Purkinje cell (primary cell): ENCODE measurements at places on chromosomes 2 and 18. TPM values are rescaled to one million over a fixed set of nuclear protein-coding genes. Genes with fewer than 3 reads are reported as not detected.

Gene SERPINB13
- not detected in 2 replicates for polyA plus RNA-seq

Gene PLCD4
- polyA plus RNA-seq, result 12.3 and 13.9 TPM in 2 replicates

Gene EFHD1
- polyA plus RNA-seq, result 0.15 TPM in 1 of 2 replicates, not detected in the other

Gene LIPG
- polyA plus RNA-seq, result not detected in 2 replicates

Gene CMPK2
- polyA plus RNA-seq, result not detected in 2 replicates

Gene NOL4
- polyA plus RNA-seq, result 12.3 and 18.4 TPM in 2 replicates

Gene L3MBTL4
- polyA plus RNA-seq, result 0.31 TPM in 1 of 2 replicates, not detected in the other

Gene CEBPZ
- polyA plus RNA-seq, result 35.3 and 43.1 TPM in 2 replicates

Gene CIDEA
- 4.5 TPM in 1 of 2 replicates, not detected in the other for polyA plus RNA-seq

Gene LYPD6
- 0.93 TPM in 1 of 2 replicates, not detected in the other for polyA plus RNA-seq

Gene FAM124B
- 2.5 and 2.8 TPM in 2 replicates for polyA plus RNA-seq

Gene HADHB
- 69.7 and 74.3 TPM in 2 replicates for polyA plus RNA-seq

Gene GLI2
- 0.19 and 0.83 TPM in 2 replicates for polyA plus RNA-seq

Gene CLK1
- 83.9 and 113 TPM in 2 replicates for polyA plus RNA-seq

Gene LBX2
- not detected in 2 replicates for polyA plus RNA-seq

Gene RGPD3
- polyA plus RNA-seq, result 0.49 TPM in 1 of 2 replicates, not detected in the other

Gene LRRC30
- not detected in 2 replicates for polyA plus RNA-seq

Gene NDC80
- polyA plus RNA-seq, result 0.39 TPM in 1 of 2 replicates, not detected in the other

Gene COL6A3
- 0.03 TPM in 1 of 2 replicates, not detected in the other for polyA plus RNA-seq

Gene XDH
- not detected in 2 replicates for polyA plus RNA-seq

Gene SCG2
- polyA plus RNA-seq, result 2.8 and 35.8 TPM in 2 replicates

Gene ANTXR1
- 5.6 and 5.7 TPM in 2 replicates for polyA plus RNA-seq

Gene GNAL
- polyA plus RNA-seq, result 2.7 and 5.0 TPM in 2 replicates

Gene NAT8
- 2.2 TPM in 1 of 2 replicates, not detected in the other for polyA plus RNA-seq

Gene SETBP1
- 3.5 and 6.1 TPM in 2 replicates for polyA plus RNA-seq

Gene RAB17
- polyA plus RNA-seq, result not detected in 2 replicates

Gene RPRM
- 0.27 TPM in 1 of 2 replicates, not detected in the other for polyA plus RNA-seq

Gene FSHR
- not detected in 2 replicates for polyA plus RNA-seq

Gene CRYBA2
- polyA plus RNA-seq, result not detected in 2 replicates

Gene SLC5A6
- 7.2 and 9.7 TPM in 2 replicates for polyA plus RNA-seq

Gene DNAH6
- 1.4 TPM in 1 of 2 replicates, not detected in the other for polyA plus RNA-seq

Gene CABLES1
- polyA plus RNA-seq, result 2.7 and 2.9 TPM in 2 replicates
